HepG2 (cell line): ENCODE measurements at places on chromosomes 2 and 18. TPM values are rescaled to one million over a fixed set of nuclear protein-coding genes. Genes with fewer than 3 reads are reported as not detected.
A peak's percentile ranks its signal among the peaks of the same experiment; 100 is the strongest.

Gene OTX1
- 3.0 and 5.0 TPM in 2 replicates for total RNA-seq

Gene RAB6C
- total RNA-seq, result not detected in 2 replicates

Gene ERICH2
- not detected in 2 replicates for total RNA-seq

Gene TAF4B
- total RNA-seq, result 3.8 and 3.9 TPM in 2 replicates

Gene MOGAT1
- 1.3 and 4.3 TPM in 2 replicates for total RNA-seq

- H3K27me3 ChIP-seq, result no peaks in the 10 kb centered on the region
- H3K4me3 ChIP-seq, result no peak overlapping the region
- no peak for DNase-seq
- H3K27ac ChIP-seq, result no peak overlapping the region
These were observed 99.7 kb downstream of the RBM43 start for GRCh38 chr2:151161821-151162551.

- no peak overlapping the region for H3K4me3 ChIP-seq
- H3K27ac ChIP-seq, result no peak overlapping the region
- H3K36me3 ChIP-seq, result no peaks in the 10 kb centered on the region
- H3K27me3 ChIP-seq, result peaks cover 1% of the 10 kb centered on the region; the same call in 1 of the 2 replicates
These were observed 131.5 kb downstream of the MAIP1 start for GRCh38 chr2:200086911-200087310.

DNA sequence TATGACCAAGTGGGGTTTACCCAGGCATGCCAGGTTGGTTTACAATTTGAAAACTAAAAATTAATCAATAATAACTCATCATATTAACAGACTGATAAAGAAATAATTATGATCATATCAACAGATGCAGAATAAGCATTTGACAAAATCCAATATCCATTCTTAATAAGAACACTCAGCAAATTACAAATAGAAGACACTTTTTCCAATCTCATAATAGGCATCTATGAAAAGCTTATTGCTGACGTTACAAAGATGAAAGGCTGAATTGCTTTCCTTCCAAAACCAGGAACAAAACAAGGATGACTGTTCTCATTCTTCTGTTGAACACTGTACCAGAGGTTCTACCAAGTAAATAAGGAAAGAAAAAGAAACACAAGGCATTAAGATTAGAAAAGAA is 55.1 kb upstream of the C2orf15 start:
- DNase-seq, result no peak
- H3K27me3 ChIP-seq, result no peaks in the 10 kb centered on the region
- no peaks in the 10 kb centered on the region for H3K36me3 ChIP-seq
- H3K4me1 ChIP-seq, result no peaks in the 10 kb centered on the region
- H3K4me3 ChIP-seq, result no peak overlapping the region

DNA sequence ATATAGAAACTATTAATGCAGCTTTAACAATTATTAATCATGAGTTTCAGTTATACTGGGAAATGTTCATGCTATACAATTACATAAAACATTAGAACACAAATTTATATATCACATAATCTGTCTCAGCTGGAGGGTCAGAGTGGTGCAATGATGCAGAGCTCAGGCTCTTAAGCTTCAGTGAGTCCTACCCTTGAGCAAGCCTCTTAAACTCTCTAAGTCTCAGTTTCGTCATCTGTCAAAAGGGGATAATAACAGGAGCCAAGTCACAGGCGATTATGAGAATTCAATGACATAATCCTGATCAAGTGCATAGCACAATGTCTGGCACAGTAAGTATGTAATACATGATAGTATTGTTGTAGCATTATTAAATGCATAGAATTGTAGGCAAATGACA is 46.0 kb downstream of the LAMA1 start:
- no peaks in the 10 kb centered on the region for H3K4me1 ChIP-seq
- no peaks in the 10 kb centered on the region; the same call in 2 of the 3 replicates for H3K27me3 ChIP-seq
- DNase-seq, result no peak
- H3K4me3 ChIP-seq, result no peak overlapping the region
- no peaks in the 10 kb centered on the region for H3K36me3 ChIP-seq

GRCh38 chr2:105487142-105488069 is 88.6 kb upstream of the FHL2 start:
- no peaks in the 10 kb centered on the region for H3K4me1 ChIP-seq
- H3K4me3 ChIP-seq, result no peak overlapping the region
- no peaks in the 10 kb centered on the region for H3K36me3 ChIP-seq
- no peak for DNase-seq

- no peaks in the 10 kb centered on the region for H3K27me3 ChIP-seq
- no peak overlapping the region for H3K27ac ChIP-seq
- no peak overlapping the region for H3K4me3 ChIP-seq
- no peak for DNase-seq
- H3K36me3 ChIP-seq, result no peaks in the 10 kb centered on the region
- no peaks in the 10 kb centered on the region for H3K4me1 ChIP-seq
These were observed 796.1 kb downstream of the EPHA4 start for GRCh38 chr2:220775856-220776488.

DNA sequence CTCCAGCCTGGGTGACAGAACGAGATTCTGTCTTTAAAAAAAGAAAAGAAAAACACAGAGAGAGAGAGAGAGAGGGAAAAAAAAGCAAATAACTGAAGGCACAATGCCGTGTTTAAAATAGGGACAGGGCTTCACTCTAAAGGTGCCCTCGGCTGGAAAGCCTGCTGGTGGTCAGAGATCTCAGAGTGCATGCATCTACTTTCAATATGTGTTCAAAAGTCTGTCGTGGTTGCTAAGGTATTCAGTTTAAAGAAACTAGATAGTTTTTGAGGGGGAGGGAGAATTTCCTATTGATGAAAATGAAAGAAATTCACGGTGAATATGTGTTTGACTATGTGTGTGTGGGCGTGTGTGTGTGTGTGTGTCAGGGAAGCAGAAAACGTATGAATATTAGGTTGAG is 11.0 kb upstream of the CBLN2 start:
- DNase-seq, result no peak
- H3K27ac ChIP-seq, result no peak overlapping the region
- H3K27me3 ChIP-seq, result no peaks in the 10 kb centered on the region
- H3K4me1 ChIP-seq, result no peaks in the 10 kb centered on the region
- no peak overlapping the region for H3K4me3 ChIP-seq
- no peaks in the 10 kb centered on the region for H3K36me3 ChIP-seq

GRCh38 chr2:150938527-150938926 is 323.1 kb downstream of the RBM43 start:
- no peak overlapping the region for H3K4me3 ChIP-seq
- no peaks in the 10 kb centered on the region for H3K27me3 ChIP-seq
- peaks cover 10% of the 10 kb centered on the region; the same call in 1 of the 2 replicates for H3K4me1 ChIP-seq
- no peaks in the 10 kb centered on the region for H3K36me3 ChIP-seq
- H3K27ac ChIP-seq, result no peak overlapping the region

- H3K36me3 ChIP-seq, result no peaks in the 10 kb centered on the region
- H3K27ac ChIP-seq, result no peak overlapping the region
- DNase-seq, result no peak
- H3K27me3 ChIP-seq, result no peaks in the 10 kb centered on the region
These were observed 50.0 kb upstream of the TTC39C start for GRCh38 chr18:23964282-23965238.

- H3K36me3 ChIP-seq, result no peaks in the 10 kb centered on the region
- H3K4me1 ChIP-seq, result peaks cover 13% of the 10 kb centered on the region
- H3K27ac ChIP-seq, result no peak overlapping the region
- DNase-seq, result no peak
These were observed 24.4 kb downstream of the SPP2 start for GRCh38 chr2:234074751-234075517.

GRCh38 chr18:55483266-55483871 is 104.6 kb downstream of the TCF4 start:
- no peaks in the 10 kb centered on the region for H3K36me3 ChIP-seq
- H3K27me3 ChIP-seq, result no peaks in the 10 kb centered on the region; the same call in 1 of the 2 replicates
- no peaks in the 10 kb centered on the region for H3K4me1 ChIP-seq
- H3K27ac ChIP-seq, result no peak overlapping the region
- DNase-seq, result no peak

DNA sequence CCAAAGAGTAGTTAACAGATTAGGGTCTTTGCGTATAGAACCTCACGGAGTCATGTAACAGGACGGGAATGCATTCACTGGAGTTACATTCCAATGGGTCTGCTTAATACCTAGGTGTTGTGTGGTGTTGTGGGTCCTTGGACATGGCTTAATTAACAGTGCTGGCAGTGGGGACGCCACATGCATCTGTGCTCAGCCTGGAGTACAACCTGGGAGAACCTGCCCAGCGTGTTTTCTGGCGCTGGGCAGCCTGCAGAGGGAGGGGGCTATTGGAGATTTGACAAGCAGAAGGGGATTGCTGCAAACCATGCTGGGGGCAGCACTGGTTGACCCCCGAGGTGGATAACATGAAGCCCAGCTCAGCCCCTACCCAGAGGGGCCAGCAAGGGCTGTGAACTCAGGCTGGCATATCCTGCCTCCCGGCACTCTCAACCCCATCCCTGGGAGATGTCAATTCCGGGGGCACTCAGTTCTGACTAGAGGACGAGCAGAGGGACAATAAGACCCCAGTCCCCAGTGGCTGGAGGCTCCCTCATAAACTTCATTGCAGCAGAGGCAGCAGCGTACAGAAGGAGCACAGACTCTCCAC is 29.3 kb upstream of the COPS8 start:
- H3K27me3 ChIP-seq, result no peaks in the 10 kb centered on the region
- peaks cover 7% of the 10 kb centered on the region; the same call in 1 of the 2 replicates for H3K4me1 ChIP-seq
- H3K36me3 ChIP-seq, result no peaks in the 10 kb centered on the region
- H3K4me3 ChIP-seq, result no peak overlapping the region
- H3K27ac ChIP-seq, result no peak overlapping the region

- peak overlapping the region; percentile 28 for H3K27ac ChIP-seq
- no peaks in the 10 kb centered on the region for H3K27me3 ChIP-seq
- peaks cover 90% of the 10 kb centered on the region for H3K4me1 ChIP-seq
- no peak overlapping the region for H3K4me3 ChIP-seq
These were observed 6.1 kb downstream of the SLC66A2 start for GRCh38 chr18:79945118-79946042.

GRCh38 chr2:229226382-229226781 is 44.7 kb downstream of the PID1 start:
- no peaks in the 10 kb centered on the region for H3K4me1 ChIP-seq
- H3K4me3 ChIP-seq, result no peak overlapping the region
- H3K27me3 ChIP-seq, result no peaks in the 10 kb centered on the region
- H3K27ac ChIP-seq, result no peak overlapping the region

DNA sequence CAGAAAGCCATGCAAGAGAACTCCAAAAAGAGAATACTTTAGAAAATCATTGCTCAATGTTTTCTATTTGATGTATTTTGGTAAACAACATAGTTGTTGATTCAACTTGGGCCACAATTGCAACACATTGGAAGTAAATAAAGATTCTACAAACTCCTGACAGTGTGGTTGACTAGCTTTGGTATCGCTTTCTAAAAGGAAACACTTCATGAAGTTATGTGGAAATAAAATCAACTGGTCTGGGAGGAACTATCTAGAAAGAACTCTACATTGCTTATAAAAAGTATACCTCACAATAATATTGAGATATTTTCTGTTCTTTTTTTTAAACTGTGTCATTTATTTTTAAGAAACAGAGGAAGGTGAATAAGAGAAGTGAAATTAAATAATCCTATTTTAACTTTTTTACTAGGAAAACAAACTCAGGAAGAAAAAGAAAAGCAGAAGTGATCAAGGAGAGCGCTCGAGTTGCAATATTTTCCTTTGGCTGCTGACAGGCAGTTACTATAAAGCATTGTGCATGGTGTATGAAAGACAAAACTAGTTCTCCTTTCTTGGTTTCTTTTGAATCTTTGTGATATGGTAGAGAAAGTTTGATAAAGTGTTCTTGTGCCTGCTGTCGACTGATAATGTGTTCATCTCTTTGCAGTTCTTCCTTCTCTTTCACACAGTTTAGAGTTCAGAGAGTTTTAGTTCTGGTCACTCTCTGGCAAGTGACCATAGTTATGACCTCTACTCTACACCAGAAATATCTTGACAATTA is 3.0 kb downstream of the DHRS9 start:
- H3K4me3 ChIP-seq, result no peak overlapping the region
- no peak overlapping the region for H3K27ac ChIP-seq
- H3K4me1 ChIP-seq, result no peaks in the 10 kb centered on the region; the same call in 1 of the 2 replicates
- no peaks in the 10 kb centered on the region for H3K36me3 ChIP-seq
- DNase-seq, result no peak

- no peaks in the 10 kb centered on the region for H3K4me1 ChIP-seq
- no peak overlapping the region for H3K4me3 ChIP-seq
- no peak overlapping the region for H3K27ac ChIP-seq
- H3K36me3 ChIP-seq, result no peaks in the 10 kb centered on the region
- H3K27me3 ChIP-seq, result no peaks in the 10 kb centered on the region; the same call in 1 of the 2 replicates
- DNase-seq, result peak; percentile 30
These were observed 25.7 kb upstream of the PLA2R1 start for GRCh38 chr2:160087854-160088745.

GRCh38 chr2:240452462-240453256 is 17.2 kb downstream of the GPC1 start:
- no peaks in the 10 kb centered on the region for H3K36me3 ChIP-seq
- H3K4me1 ChIP-seq, result peaks cover 41% of the 10 kb centered on the region
- H3K27me3 ChIP-seq, result peaks cover 87% of the 10 kb centered on the region
- peak; percentile 41 for DNase-seq
- no peak overlapping the region for H3K27ac ChIP-seq

- H3K27ac ChIP-seq, result no peak overlapping the region
- H3K36me3 ChIP-seq, result no peaks in the 10 kb centered on the region
- no peaks in the 10 kb centered on the region for H3K4me1 ChIP-seq
- DNase-seq, result no peak
- no peaks in the 10 kb centered on the region for H3K27me3 ChIP-seq
- H3K4me3 ChIP-seq, result no peak overlapping the region
These were observed 387.6 kb downstream of the FIGN start for GRCh38 chr2:163347982-163348856.

- H3K27ac ChIP-seq, result no peak overlapping the region
- H3K36me3 ChIP-seq, result no peaks in the 10 kb centered on the region
- H3K4me3 ChIP-seq, result no peak overlapping the region
- peaks cover 24% of the 10 kb centered on the region for H3K4me1 ChIP-seq
- no peak for DNase-seq
These were observed 143.9 kb downstream of the MYCN start for GRCh38 chr2:16084274-16084673.

GRCh38 chr2:47065771-47066380 is 89.2 kb downstream of the STPG4 start:
- H3K4me1 ChIP-seq, result peaks cover 64% of the 10 kb centered on the region
- H3K27ac ChIP-seq, result no peak overlapping the region
- no peaks in the 10 kb centered on the region for H3K27me3 ChIP-seq
- H3K4me3 ChIP-seq, result no peak overlapping the region
- DNase-seq, result no peak

DNA sequence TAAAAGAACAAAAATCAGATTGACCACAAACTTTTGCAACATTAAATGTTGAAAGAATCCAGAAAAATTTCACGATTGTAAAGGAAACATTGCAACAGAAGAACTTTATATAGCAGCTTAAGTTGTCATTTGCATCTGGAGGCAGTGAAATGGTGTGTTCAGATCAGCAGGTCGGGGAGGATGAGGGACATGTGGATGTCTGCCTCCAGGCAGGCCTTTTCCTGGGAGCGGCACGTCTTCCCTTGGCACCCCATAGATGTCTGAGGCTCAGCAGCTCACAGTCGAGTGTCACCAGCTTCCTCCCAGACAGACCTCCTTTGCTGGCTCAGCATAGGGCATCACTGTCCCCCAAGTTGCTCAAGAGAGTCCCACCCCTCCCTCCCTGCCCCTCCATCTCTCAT is 44.3 kb upstream of the ASB1 start:
- no peaks in the 10 kb centered on the region for H3K4me1 ChIP-seq
- H3K36me3 ChIP-seq, result no peaks in the 10 kb centered on the region
- H3K27ac ChIP-seq, result no peak overlapping the region
- no peaks in the 10 kb centered on the region for H3K27me3 ChIP-seq
- no peak overlapping the region for H3K4me3 ChIP-seq
